Left ventricle myocardium inferior (tissue), 1 donor: ENCODE measurements at places on chromosomes 3 and 15. TPM values are rescaled to one million over a fixed set of nuclear protein-coding genes. Genes with fewer than 3 reads are reported as not detected.

ACAD9 gene
- total RNA-seq: 35.9 TPM

GADL1 gene
- total RNA-seq: 0.11 TPM

SLC2A2 gene
- total RNA-seq: not detected

EFCAB12 gene
- not detected for total RNA-seq

EAF2 gene
- 4.1 TPM for total RNA-seq

GOLGA8J gene
- total RNA-seq: 0.41 TPM

RETNLB gene
- total RNA-seq: not detected

SRGAP3 gene
- total RNA-seq: 10.3 TPM

TNNC1 gene
- total RNA-seq: 8,962 TPM

DNA sequence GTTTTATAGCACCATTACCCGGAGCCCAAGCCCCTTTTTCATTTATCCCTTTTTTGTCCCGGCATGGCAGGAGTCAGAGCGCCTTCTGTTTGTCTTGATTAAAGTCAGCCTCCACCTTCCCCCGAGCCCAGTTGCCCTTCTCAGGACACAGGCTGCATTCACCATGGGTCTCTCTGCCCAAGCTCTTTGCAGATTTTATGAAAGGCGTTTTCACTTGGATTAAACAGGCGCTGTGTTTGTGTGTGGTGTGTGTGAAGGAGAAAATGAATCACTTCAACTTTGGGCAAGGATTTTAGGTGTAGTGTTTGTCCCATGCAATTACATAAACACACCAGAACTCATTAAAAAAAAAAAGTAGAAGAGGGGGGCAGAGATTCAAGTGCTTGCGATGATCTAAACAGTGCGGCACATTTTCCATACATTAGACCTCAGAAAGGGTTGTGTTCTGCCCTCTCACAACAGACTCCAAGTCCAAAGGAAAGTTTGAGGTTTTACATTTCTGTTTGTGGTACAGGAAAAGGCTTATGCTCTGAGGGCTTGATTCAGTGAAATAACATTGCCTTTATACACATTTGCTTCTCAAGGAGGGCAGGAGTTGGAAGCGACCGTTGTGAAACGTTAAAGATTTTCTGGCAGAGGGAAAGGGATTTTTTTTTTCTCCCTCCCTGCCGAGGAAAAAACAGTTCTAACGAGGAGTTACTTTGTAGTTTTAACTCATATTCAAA lies 14.5 kb upstream of the IL16 start:
- DNase-seq: no peak

GRCh38 chr15:66982816-66983215 lies 82.6 kb upstream of the SMAD3 start:
- DNase-seq: no peak

- DNase-seq: no peak
These were observed 9.6 kb upstream of the LAMP3 start for GRCh38 chr3:183172051-183172639.

- DNase-seq: no peak
These were observed 256.4 kb upstream of the MCTP2 start for GRCh38 chr15:93974804-93975481.

DNA sequence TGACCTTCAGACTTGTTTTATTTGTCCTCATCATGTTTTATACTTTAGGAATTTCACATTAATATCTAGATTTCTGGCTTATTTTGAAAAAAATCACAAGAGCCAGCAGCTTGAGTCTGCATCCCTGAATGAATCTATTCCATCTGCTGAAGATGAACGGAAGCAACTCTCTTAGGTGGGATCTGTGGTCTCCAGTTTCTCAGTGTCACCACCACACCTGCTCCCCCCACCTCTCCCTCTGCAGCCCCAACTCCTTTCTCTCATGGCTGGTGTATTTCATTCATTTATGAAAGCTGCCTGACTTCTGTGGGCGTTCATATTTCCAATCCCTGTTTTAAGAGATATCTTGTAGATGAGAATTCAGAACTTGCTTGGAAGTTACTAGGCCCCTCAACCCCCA lies 102.1 kb upstream of the AGBL1 start:
- DNase-seq: no peak

DNA sequence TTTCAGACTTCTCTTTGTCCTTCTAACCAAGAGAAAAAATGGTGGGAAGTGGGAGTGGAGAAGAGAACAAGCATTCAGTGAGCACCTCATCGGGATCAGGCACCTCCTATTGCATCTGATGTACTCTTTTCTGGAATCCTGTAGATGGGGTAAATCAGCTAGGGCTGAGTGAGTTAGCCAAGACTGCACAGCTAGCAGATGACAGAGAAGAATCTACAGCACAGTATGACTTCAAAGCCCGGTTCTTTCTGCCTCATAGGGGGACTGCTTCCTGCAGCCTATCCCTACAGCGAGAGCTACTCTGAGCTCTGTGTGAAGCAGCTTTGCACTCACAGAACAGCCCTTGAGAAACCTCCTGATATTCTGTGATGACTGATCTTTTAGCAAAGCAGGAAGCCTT lies 275.2 kb upstream of the MEIS2 start:
- DNase-seq: no peak

DNA sequence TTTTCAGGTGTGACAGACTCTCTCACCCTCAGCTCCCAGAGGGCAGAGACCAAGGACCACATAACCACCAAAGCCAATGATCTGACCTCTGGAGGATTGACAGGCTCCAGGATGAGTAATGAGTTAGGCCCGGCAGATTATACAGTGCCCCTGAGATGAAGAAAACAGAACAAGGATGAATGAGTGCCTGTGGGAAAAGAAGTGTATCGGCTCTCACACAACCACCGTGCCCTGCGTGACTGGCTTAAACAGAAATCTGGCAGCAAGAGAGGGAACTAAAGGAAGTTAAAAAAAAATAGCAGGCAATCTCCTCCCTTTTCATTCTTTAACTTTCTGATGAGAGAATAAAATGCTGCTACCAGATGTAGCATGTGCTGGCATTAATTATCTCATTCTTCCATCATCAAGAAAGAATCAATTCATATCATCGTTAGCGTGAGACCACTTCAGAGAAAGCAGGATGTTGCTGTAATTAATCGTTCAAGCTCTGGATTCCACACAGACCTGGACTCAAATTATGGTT lies 227.5 kb upstream of the COL8A1 start:
- DNase-seq: no peak

- no peak for DNase-seq
These were observed 129.2 kb upstream of the TSC22D2 start for GRCh38 chr3:150278843-150279381.

GRCh38 chr3:38507120-38507519 lies 11.0 kb downstream of the EXOG start:
- DNase-seq: no peak

DNA sequence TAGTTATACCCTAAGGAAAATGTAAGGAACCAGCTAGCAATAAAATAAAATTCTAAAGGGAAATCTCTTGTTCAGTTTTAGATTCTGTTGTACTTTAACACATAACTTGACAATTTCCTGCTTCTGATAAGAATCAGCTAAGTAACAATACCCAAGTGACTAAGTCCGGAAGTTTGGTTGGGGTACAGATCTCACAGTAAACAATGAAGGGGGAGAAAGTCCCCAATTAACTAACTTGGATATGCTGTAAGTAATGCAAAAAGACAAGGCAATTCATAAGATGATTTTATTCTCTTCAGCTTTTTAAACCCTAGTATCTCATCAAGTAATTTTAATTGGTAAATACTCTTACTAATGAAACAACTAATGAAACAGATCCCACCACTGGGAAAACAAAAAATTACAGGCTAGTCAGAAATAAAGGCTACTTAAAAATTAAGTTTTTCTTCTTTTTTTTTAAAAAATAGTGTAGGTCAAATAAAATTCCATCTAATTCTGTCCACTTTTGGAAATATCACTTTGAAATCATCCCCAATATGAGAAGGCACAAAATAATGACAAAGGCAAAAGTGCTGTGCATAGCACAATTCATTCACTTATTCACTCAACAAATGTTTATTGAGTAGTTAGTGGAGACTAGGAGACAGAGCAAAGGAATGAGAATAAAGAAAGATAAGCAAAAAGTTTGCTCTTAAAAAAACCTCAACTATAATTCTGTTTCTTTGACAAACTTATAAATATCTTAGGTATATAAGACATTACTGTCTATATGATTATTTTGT lies 37.8 kb upstream of the IL20RB start:
- DNase-seq: no peak

DNA sequence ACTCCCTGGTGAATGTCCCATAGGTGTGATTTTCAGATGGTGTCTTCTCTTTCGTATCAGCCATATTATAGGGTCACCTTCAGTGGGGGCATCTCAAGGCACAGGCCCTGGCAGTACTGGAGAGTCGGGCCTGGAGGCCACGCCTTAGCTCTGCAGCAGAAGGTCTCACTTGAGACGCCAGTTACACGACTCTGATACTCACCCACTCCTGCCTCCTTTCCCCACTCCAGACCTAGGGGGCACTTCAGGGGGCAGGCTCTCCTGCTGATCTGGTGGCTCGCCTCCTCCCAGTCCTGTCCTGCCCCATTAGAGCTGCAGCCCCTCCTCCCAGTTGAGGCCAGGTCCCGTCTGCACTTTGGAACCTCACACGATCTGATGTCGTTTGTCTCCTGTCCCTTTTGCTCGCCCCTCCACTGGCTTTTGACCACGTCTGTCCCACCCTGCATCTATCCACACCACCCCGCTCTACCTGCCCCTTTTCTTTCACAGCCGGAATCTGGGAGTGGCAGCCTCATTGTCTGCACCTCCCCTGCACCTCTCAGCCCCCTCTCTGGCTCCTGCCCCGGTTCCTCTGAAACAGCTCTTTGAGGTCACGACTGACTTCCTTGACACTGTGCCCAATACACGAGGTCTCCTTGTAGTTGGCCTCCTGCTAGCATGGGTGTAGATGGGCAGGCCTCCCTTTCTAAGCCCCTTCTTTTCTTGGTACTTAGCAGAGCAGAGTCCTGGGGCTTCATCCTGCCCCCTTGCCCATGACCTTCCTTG lies 181.9 kb downstream of the NSMCE3 start:
- no peak for DNase-seq

- DNase-seq: no peak
These were observed 71.0 kb downstream of the ZMAT3 start for GRCh38 chr3:179000659-179001058.

- DNase-seq: no peak
These were observed 138.8 kb downstream of the CACNA2D3 start for GRCh38 chr3:54261141-54261540.

GRCh38 chr3:113834983-113835382 lies 3.6 kb upstream of the GRAMD1C start:
- no peak for DNase-seq

DNA sequence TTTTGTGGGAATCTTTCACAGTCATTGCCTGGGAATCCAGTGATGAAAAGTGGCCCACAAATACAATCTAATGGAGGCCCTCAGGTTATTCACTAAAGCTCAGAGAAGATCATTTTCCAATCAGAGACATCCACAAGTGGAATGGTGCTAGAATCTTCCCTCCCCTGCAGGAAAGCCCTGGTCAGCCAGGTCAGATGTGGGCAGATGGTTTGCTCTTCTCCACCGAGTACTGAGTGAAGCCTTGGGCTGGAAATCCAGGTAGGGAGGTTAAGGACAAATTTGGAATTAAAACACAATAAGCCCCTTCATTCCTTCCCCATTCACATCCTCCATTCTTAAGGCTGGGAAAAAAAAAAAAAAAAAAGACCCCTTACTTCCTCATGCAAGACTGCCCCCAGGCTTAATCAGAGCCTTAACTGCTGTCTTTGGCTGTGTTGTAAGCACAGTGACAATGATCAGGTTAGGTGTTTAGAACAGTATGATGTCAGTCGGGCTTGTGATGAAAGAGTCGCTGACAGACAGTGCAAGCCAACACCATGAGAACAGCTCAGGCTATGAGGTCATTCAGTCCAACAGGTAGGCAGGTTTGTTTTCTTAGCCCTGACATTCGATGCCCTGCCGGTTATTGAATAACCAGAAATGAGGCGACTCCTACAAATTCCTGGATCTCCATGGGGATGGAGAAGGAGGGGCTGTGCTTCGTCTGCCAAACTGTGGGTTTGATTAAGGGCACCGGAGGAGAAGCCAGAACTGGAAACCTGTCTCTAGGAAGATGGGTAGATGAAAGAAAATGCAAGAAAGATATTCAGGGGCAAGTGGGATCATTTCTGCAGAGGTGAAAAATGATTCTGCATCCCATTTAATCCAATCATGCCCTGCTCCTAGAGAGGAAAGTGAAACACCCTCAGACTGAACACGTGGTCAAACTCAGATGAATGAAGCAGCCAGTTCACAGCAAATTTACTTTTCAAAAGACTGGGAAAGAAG lies 23.5 kb upstream of the HES1 start:
- DNase-seq: no peak

DNA sequence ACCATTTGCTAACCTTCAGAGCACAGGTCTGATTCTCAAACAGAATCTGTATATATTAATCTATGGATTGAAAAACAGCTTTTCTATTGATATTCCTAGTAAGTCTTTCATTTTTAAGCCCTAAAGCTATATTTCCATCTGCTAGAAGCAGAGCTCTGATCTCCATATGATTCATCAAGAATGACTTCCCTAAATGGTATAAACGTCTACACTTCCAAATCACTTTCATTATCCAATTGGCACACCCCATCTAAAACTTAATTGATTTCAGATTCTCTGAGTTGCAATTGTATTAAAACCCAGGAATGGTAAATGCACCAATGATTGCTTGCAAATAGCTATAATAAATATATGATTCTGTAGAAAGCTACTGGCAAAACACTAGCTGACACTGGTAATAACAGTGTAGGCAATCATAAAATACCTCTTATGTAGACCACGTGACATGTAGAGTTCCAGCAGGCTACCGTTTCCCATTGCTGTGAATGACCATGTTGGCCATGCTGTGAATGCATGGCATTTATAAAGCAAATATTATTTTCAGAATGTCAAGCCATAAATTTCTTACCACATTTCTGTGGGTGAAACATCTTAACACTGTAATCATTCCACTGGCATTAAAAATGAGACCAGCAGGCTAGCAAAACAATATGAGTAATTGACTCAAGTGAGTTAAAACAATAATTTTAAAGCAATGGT lies 226.0 kb downstream of the ZMAT3 start:
- no peak for DNase-seq

DNA sequence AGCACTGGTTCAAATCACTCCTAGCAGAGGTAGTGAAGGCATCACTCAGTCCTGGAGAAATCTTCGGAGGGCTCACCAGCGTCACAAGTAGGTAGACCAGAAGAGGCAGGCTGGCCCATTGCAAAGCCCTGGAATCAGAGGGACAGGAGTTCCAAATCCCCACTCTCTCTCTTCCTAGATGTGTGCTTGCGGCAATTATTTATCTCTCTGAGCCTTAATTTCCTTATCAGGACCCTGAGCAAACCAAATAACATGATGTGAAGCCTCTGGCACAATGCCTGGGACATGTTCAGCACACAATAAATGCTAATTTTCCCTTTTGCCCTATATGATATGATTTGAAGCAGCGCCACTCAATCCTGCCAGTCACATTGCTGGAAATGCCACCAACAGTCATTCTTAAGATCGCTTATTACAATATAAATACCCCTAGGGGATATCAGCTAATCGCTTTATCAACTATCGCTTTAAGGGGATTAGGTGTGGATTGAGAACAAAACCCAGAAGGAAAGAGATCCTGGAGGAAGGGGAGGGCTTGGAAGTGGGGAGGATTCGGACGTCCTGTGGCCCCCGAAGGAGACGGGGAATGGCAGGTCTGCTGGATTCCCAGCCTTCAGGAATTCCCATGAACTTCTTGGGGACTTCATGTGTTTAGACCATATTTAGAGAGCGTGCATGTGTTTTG lies 59.5 kb upstream of the TSEN2 start:
- DNase-seq: no peak

GRCh38 chr3:194009019-194009418 lies 126.9 kb upstream of the HES1 start:
- no peak for DNase-seq
